ENCODE measurements at places on chromosomes 2 and 18. TPM values are rescaled to one million over a fixed set of nuclear protein-coding genes. Genes with fewer than 3 reads are reported as not detected.

Gene SLC8A1
- 1.7 TPM for total RNA-seq

DNA sequence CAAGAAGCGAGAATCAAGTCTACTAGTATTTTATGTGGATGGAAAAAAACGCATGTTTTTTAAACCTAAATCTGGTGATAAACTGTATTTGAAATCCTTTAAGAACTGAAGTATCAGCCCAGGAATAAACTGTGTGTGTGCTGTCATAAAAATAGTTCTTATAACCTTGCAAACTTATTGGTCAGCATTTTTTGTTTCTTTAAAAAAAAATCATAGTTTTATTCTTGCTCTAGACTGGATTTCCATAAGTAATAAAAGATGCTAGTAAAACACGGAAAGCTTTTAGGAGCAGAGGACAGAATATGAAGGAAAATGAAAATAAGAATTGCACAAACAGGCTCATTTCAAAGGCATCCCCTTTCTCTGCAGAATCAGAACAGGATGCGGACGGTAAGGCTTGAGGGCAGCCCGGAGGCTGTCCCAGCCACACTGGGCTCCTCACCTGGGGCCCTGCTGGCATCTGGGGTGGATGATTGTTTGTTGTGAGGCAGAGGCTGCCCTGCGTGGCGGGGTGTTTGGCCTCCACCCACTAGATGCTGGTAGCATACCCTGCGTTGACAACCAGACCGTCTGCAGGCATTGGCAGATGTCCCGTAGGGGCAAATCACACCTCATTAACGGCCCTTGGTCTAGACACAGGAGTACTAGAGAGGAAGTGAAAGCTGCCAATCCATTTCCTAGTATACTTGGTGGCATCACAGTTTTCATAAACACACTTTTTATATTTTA, 52.5 kb downstream of the MBP start:
- DNase-seq, result no peak

DNA sequence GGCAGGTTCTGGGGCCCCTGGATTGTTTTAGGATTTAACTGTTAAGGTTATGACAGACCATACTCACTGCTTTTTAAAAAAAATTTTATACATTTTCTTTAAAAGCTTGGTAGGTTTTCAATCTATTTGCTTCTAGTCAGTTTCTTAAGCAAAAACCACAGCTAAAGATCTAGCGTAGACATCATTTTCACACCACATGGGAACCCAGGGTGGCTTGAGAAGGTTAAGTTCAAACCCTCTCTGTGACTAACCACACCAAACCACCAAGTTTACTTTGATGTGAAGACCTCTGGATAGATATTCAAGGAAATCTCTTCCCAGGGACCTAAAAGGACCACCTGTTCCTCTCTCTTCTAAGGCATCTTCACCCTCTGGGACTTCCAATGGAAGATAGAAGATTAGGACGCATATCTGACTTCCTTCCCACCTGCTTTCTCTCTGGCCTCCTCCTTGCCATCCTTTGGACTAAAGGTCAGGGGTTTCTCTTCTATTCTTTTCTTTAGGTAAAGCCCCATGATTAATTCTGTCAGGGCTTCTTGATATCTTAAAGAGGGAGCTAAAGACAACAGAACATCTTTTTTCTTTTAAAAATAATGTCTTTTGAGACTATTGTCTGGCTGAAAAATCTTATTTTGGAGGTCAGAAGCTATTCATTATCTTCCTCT, 32.3 kb downstream of the FOSL2 start:
- no peak for DNase-seq

Gene NOSTRIN
- 0.44 TPM for total RNA-seq

Gene FMNL2
- total RNA-seq, result 72.9 TPM

- no peak for DNase-seq
Measured at GRCh38 chr18:45227001-45227742, 388.1 kb upstream of the SLC14A2 start.

Gene ITPRIPL1
- total RNA-seq, result not detected

Gene TFCP2L1
- total RNA-seq, result 24.3 TPM

DNA sequence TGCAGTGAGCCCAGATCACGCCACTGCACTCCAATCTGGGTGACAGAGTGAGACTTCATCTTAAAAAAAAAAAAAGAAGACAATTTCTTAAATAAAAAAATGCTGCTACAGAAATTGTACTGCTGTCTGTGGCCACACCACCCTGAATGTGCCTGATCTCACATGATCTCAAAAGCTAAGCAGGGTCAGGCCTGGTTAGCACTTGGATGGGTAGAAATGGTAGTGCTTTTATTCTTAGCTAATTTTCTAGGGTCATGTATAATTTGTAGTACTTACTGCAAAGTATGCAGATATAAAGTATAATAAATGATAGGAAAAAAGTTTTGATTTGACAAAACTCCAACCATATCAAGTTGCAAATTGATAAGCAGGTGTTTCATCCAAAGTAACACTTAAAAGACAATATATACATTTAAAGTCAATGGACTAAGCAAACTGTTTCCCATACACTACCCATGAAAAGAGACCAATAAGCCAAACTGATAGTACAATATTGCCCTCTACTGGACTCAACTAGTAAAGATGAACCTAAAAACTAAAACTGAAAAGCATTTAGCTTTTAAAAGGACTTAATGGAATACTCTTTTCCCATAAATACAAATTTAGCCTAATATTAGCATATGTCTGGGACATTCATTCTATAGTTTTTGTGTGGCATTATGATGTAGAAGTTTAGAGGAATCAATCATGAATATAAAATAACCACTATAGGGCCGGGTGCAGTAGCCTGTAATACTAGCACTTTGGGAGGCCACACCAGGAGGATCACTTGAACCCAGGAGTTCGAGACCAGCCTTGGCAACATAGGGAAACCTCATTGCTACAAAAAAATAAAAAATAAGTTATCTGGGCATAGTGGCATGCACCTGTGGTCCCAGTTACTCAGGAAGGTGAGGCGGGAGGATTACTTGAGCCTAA, 18.6 kb upstream of the PEX13 start:
- DNase-seq, result peak; percentile 66
